GOT3 (cell line): ENCODE measurements at places on chromosomes 13 and 19.

DNA sequence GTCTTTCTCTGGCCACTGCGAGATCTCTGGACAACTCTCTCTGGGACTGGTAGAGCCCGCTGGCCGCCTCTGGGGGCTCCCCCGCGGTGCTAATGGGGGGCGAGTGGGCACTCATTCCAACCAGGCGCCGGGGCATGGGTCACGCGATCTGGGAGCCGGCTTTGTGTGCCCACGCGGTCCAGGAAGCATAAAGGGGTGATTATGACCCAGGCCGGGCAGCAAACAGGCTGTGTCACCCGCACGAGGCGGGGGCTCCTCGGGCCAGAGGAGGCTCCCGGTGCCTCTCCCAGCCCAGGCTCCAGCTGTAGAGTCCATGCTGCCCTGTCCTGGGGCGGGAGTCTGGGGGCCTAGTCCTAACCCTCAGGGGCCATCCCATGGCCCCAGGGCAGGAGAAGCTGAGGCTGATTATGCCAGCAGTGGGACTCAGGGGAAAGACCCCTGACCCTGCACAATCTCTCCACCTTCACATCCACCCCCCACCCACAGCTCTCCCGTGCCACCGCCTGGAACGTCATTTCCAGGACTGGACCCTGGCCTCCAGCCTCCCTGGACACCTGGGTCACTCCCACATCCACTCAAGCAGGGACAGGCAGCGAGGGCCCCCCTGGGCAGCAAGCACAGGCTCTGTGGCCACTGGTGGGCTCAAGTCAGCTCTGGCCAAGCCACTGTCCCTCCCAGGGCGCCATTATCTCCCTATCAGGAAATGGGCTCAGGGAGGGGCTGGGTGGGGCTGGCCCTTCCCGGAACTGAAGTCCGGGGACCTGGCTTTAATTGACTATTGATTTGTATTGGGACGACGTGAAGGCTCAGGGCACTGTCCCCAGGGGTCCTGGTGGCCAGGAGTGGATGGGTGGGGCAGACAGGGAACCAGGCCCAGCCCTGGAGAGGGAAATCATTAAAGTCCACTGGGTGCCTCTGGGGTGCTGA, 50.0 kb downstream of the PTPRS start:
- DNase-seq = no peak

DNA sequence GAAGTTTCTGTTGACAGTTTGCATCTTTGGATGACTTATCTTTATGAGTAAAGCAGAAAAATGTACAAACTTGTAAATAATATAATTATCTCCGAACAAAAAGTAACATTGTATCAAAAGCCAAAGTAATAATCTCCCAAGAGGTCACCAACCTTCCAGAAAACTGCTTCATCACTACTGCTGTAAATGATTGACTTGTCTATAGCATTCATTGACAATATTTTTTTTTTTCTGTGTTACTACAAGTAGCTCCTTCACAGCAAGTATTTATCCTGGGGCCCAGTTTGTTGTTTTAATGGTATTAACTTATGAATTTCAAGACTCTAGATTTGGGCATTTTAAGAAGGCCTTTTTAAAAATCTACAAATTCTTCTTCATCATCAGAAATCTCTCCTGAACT, 242.4 kb downstream of the KLF12 start:
- DNase-seq = no peak

- DNase-seq = no peak
Measured at GRCh38 chr13:37357548-37357947, 241.0 kb downstream of the POSTN start.

GRCh38 chr19:13946414-13946813, 5.9 kb upstream of the DCAF15 start:
- no peak for DNase-seq

GRCh38 chr13:89678466-89679121, 1668.9 kb upstream of the MIR17HG start:
- DNase-seq = no peak

DNA sequence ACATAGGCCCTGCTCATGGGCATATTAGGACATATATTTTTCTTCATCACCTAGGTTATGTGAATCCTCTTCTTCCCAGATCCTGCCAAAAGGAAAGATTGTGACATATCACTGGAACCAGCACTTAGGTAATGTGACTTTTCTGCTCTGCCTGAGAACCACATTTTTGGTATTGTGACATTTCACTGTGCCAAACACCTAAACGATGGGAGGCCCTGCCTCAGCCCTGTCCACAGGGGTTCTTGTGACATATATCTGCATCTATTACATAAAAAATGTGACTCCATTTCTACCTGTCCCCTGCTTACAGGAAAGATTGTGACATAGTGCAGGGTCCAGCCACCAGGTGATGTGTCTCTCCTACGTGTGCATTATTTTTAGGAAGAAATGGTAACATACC, 18.5 kb upstream of the ZNF730 start:
- DNase-seq = no peak

DNA sequence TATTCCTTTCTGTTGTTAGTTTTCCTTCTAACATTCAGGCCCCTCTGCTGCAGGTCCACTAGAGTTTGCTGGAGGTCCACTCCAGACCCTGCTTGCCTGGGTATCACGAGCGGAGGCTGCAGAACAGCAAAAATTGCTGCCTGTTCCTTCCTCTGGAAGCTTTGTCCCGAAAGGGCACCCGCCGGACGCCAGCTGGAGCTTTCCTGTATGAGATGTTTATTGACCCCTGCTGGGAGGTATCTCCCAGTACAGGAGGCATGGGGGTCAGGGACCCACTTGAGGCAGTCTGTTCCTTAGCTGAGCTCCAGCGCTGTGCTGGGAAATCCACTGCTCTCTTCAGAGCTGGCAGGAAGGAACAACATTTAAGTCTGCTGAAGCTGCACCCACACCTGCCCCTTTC, 259.1 kb downstream of the SLC7A1 start:
- no peak for DNase-seq

GRCh38 chr19:872266-872951, 12.9 kb downstream of the CFD start:
- no peak for DNase-seq

DNA sequence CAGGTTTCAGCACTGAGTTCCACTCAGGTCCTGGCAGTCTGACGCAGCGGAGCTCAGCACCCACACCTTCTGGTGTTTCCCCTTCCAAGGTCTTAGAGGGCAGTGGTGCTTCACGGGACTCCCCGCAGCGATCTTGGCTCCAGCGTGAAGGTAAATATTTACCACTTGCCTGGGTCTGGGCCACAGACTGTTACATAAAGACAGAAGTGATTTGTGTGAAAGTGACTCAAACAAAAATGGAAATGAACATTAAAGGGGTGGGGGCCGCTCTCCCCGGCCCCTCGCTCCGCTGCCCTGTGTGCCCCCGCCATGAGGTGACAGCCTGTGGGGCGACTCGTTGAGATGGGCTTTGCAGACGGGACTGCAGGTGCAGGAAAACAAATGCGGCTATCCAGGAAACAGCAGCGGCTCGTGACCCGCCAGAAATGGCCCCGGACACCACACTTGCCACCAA, 55.0 kb downstream of the GGACT start:
- DNase-seq = no peak

DNA sequence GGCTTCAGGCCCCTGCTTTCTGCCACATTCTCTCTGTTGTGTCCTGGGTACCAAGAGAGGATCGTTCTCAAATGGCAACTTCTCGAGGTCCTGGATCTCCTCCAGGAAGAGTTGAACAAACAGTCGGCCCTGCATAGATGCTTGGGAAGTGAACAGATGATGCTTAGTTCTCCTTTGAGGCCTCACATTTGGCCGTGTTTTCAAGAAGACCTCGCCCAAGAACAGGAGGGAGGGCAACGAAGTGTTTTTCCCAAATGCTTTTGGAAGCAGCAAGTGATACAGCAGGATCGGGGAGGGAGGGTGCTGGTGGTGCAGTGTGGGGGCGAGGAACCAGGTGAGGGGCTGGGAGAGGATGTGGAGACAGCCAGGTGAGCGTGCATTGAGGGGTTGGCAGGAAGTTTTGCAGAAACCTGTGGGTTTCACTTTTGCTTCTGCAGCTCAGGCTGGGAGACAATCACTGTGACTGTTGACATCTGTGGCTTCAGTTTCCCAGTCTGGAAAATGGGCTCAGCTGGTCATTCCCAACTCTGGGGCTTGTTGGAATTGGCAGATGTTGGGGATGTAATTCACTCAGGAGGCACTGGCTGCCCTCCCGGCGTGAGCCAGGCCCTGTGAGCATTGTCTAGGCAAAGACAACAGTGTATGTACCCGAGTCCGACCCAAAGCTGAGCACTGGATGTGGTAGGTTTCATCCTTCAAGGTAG, 21.6 kb downstream of the MAST3 start:
- no peak for DNase-seq

DNA sequence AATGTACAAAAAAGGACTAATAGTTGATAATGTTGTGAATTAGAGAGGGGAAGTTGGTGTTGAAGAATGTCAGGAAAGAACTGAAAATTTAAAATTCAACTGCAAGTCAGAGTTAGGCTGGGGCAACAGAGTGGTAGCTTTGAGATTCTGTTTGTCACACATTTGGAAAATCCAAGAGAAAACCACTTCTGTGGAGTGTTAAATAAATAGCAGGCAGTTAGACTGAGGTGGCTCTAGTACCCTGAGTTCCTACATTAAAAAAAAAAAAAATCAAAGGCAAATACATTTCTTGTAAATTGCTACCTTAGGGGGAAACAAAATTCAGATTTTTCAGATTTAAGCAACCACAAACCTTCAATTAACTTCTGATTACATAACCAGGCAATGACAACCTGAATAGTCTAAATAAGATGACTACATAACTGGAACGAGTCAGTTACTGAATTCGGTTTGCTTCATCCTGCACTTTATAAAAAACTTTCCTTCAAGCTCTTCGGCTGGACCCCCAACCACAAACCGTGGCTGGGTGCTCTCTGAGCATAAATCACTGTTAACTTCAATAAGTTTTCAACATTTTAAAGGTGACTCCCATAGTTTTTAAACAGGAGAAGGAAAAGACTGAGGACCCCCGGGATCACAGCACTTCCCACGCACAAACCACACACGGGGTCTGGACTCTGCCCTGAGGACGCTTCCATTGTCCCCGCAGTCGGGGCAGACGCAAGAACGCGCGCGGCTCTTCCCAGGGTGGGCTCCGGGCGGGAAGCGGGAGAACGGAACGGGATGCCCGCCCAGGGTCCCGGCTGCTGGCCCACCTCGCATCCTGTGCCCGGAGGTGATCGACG, 725 bp downstream of the ZNF682 start:
- no peak for DNase-seq

DNA sequence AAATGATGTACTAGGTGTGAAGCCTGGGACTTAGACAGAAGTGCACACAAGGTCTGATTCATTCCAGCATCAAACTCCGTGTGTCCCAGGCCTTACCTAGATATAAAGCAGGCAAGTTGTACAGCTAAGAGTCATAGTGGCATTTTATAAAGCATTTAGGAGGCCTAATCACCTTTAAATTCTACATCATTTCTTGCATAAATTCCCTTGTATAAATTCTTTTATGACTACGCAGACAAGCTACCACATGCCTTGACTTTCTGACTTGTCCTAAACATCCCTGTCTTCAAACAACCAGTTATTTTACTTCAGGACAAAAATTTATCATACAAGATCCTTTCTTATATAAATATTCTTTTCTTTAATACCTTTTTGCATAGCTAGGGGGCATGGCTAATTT, 22.5 kb downstream of the TMEM255B start:
- DNase-seq = no peak

GRCh38 chr13:53214433-53214832, 185.8 kb downstream of the OLFM4 start:
- no peak for DNase-seq

GRCh38 chr19:47713046-47714021, at the start of gene EHD2:
Gene EHD2 (plus strand): TSS chr19:47713422. CDS start chr19:47716613, 3,191 bp downstream.
- peak; percentile 56 for DNase-seq

GRCh38 chr19:46977548-46977947, 42.1 kb upstream of the NPAS1 start:
- DNase-seq = no peak

GRCh38 chr19:49665036-49665350, 664 bp downstream of the IRF3 start:
- no peak for DNase-seq

GRCh38 chr13:50611117-50611781, 232.2 kb downstream of the DLEU7 start:
- no peak for DNase-seq

DNA sequence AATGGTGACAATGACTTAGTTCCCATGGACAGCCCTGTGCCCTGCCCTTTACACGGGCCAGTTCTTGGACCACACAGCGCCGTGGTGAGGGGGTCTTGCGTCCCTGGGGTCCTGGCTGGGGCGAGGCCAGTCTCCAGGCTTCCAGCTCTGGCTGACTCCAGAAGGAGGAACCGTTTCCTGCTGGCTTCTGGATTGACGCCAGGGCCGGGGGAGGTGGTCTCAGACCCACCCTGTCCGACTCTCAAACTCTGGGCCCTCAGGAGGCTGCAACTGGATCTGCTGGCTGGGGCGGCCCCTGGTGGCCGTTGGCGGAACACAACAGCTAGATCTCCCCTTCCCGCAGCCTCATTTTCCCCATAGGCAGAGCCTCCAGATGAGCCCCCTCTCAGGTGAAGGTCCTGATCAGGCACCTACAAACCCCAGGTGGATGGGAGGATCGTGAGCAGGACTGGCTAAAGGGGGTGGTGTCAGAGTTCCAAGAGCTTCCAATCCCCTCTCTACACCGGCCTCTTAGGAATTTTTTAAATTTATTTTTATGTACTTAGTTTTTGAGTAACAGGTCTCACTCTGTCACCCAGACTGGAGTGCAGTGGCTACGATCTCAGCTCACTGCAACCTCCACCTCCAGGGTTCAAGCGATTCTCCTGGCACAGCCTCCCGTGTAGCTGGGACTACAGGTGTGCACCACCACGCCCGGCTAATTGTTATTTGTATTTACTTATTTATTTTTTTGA, 8.0 kb downstream of the CCDC194 start:
- no peak for DNase-seq

GRCh38 chr19:46537136-46538097, 41.8 kb upstream of the PNMA8B start:
- no peak for DNase-seq

- no peak for DNase-seq
Measured at GRCh38 chr19:4504297-4504701, 14.0 kb downstream of the PLIN4 start.

DNA sequence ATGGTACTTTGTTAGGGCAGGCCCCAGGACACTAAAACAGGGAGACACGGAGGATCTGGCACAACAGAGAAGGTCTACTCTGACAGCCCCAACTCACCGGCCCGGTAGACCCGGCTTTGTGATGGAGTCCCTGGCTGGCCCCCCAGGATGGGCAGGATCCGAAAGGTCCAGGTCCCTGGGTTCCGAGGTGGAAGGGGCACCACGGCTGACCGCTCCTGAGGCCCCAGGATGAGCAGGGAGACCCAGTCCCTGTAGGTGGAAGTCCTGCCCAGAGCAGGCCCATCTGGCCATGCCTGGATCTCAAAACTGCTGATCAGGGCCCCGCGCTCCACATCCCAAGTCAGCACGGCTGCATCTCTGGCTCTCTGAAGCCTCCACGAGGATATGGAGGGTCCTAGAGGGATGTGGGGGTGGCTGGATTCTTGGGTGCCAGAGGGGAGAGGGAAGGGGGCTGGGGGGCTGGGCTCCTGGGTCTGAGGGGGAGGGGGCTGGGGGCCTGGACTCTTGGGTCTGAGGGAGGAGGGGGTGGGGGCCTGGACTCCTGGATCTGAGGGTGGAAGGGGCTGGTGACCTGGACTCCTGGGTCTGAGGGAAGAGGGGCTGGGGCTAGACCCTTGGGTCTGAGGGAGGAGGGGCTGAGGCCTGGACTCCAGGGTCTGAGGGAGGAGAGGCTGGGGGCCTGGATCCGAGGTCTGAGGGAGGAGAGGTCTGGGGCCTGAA, 4.6 kb downstream of the VSIG10L start:
- DNase-seq = no peak

- DNase-seq = no peak
Measured at GRCh38 chr19:55172741-55173140, 6.3 kb upstream of the DNAAF3 start.

GRCh38 chr13:96779691-96780090, 214.6 kb downstream of the OXGR1 start:
- no peak for DNase-seq

GRCh38 chr19:49328741-49329140, 3.8 kb upstream of the SLC6A16 start:
- DNase-seq = no peak
